Spinal cord (tissue), 10 donors: ENCODE measurements at places on chromosomes 12 and 14. TPM values are rescaled to one million over a fixed set of nuclear protein-coding genes. Genes with fewer than 3 reads are reported as not detected.

PTHLH gene
- 7.7 TPM for total RNA-seq

DPF3 gene
- total RNA-seq = 9.6 TPM

LRRK2 gene
- 22.5 TPM for total RNA-seq

RDH12 gene
- total RNA-seq = 2.0 TPM

PPFIA2 gene
- total RNA-seq = 24.5 TPM

CLEC7A gene
- 9.9 TPM for total RNA-seq

PAWR gene
- total RNA-seq = 23.7 TPM

KRT6A gene
- total RNA-seq = not detected

STON2 gene
- total RNA-seq = 81.9 TPM

ASCL1 gene
- 10.1 TPM for total RNA-seq

HCAR1 gene
- 8.0 TPM for total RNA-seq

P2RX7 gene
- total RNA-seq = 8.7 TPM

MGP gene
- 280 TPM for total RNA-seq

ANO4 gene
- total RNA-seq = 47.1 TPM

KRT72 gene
- total RNA-seq = 0.11 TPM

LRRC10 gene
- not detected for total RNA-seq

BAZ1A gene
- 17.2 TPM for total RNA-seq
